ENCODE measurements at places on chromosomes 7 and 10.

DNA sequence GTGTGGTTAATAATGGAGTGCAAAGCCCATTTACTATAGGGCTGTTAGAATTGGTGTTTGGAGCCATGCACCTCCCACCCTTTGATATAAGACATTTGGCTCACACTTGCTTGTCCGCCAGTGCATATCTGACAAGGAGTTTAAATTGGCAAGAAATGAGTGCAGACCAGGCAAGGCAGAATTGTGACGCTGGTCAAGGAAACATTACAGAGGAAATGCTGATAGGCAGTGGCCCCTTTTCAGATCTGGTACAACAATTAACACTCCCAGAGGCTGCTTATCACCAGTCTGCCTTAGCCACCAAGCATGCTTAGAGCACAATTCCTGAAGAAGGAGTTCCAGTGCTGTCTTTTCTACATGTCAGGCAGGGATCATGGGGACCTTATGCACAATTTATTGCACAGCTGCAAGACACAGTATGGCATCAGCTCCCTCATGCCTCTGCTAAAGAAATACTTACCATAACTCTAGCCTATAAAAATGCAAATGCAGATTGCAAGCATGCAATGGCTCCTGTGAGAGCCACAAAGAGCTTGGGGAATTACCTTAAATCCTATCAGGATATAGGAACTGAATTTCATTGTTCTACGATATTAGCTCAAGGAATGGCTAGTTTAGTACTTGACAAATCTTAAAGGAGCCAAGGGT is 35.2 kb downstream of the OR13A1 start:
- peak; percentile 8 for DNase-seq

GRCh38 chr10:12186323-12186722 is 9.4 kb downstream of the NUDT5 start:
- DNase-seq, result no peak

DNA sequence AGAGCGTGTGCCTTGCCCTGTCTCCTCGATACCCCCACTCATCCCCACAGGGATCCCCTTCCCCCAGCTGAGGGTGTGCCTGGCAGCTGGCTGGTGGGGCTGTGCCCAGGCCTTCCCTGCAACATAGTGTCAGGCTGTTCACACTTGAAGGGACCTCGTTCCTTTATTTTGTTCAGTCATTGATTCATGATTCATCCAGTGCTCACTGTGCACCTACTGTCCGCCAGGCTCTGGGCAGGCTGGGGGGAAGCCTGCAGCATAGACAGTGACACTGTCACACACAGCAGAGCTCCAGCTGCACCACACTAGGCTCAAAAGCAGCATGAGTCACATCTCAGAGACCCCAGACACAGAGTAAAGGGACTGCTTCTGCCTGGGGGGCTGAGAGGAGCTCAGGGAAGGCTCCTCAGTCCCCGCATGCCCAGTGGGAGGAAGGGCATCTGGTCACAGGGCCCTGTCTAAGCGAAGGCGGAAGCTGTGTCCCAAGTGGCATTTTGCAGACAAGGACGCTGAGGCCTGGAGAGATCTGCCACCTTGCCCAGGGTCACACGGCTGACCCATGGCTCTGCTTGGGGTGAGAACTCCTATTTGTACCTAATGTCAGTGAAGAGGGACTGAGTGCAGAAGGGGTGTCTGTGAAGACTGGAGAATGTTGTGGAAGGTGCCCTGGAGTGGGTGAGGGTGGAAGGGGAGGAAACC is 27.9 kb downstream of the CDH23 start:
- no peak for DNase-seq

- no peak for DNase-seq
Measured at GRCh38 chr7:151706277-151707104, 170.4 kb downstream of the PRKAG2 start.

DNA sequence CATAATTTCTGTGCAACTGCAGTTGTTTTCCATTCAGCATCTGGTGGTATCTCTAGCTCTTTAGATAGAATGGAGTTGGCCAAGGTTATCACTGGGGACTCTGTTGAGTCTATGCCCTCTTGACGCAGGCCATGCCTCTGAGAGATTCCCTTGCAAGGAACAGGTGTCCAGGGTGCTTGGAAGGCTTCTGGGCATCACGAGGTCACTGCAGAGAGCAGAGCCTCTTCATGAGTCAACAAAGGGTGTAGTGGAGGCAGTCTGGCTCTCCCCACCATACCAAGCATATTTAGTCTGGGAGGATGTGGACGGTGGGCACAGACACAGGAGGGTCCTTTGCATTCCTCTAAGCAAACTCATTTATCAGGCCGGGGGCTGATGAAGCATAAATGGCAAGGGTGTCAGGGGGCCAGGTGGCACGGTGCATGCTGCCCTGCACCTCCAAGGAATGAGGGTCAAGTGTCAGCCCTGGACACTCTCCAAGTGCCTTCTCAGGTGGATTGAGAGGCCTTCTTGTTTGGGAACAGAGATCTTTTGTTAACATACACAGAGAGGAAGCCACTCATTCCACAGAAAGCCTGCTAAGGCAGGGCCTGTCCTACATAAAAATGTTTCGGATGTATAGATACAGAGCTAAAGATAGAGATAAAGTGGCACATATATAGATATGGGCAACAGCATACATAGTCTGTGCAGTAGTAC is 328.6 kb downstream of the INHBA start:
- DNase-seq, result no peak

DNA sequence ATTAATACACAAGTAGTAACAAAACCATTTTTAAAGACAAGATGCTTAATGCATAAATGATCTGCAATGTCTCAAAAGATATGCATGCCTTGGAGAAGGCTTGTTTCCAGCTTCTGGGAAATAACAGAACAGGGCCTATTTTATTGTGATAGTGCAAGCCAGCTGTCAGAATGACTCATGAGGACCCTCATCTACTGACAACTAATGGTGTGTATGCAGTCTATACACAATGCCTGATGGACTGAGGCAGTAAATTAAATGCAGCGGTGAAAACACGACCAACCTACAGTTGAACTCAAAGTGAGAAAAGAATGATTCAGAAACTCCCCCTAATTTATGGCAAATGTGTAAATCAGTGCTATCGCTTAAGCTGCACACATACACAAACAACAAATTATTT is 46.3 kb downstream of the VPS41 start:
- DNase-seq, result no peak

- no peak for DNase-seq
Measured at GRCh38 chr10:62426086-62426485, 51.9 kb downstream of the ZNF365 start.

- peak; percentile 64 for DNase-seq
Measured at GRCh38 chr10:11153245-11153644, 135.6 kb downstream of the CELF2 start.

- DNase-seq, result no peak
Measured at GRCh38 chr7:1942243-1942940, 272.3 kb downstream of the ELFN1 start.

GRCh38 chr7:80131675-80132435 is 2.8 kb upstream of the GNAI1 start:
- no peak for DNase-seq

GRCh38 chr10:97372233-97372875 is 28.8 kb downstream of the RRP12 start:
- DNase-seq, result no peak

DNA sequence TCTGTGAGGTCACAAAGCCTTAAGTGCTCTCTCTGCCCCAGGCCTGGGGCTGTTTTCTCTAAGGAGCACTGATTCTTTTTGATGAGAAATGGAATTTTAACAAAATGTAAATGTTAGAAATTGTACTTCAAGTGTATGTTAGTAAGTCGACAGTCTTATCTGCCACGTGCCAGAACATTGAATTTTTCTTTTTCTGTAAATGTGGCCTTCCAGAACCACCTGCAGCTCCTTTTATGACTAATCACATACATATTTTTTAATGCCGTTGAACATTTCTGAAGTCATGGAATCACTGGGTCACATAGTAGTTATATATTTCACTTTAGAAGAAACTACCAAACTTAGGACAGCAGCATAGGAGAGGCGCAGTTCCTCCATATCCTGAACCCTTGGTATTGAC is 38.0 kb downstream of the UBE3C start:
- DNase-seq, result no peak

DNA sequence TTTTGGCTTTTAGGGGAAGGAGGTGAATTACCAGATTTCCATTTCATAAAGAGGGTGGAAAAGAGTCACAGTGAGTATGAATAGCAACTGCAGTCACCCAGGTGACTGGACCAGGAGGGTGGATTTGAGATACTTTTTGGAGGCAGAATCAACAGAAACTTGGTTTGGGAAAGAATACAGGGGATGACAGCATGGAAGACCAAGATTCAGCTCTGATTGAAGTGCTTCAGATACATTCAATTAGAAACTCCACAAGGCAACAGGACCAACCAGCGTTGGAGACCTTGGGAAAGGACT is 83.0 kb downstream of the SGMS1 start:
- DNase-seq, result no peak

- peak; percentile 7 for DNase-seq
Measured at GRCh38 chr10:29820890-29821461, 186.2 kb upstream of the SVIL start.

GRCh38 chr7:105688617-105689016 is 107.3 kb upstream of the EFCAB10 start:
- no peak for DNase-seq

GRCh38 chr7:43351683-43352082 is 231.2 kb upstream of the STK17A start:
- no peak for DNase-seq

DNA sequence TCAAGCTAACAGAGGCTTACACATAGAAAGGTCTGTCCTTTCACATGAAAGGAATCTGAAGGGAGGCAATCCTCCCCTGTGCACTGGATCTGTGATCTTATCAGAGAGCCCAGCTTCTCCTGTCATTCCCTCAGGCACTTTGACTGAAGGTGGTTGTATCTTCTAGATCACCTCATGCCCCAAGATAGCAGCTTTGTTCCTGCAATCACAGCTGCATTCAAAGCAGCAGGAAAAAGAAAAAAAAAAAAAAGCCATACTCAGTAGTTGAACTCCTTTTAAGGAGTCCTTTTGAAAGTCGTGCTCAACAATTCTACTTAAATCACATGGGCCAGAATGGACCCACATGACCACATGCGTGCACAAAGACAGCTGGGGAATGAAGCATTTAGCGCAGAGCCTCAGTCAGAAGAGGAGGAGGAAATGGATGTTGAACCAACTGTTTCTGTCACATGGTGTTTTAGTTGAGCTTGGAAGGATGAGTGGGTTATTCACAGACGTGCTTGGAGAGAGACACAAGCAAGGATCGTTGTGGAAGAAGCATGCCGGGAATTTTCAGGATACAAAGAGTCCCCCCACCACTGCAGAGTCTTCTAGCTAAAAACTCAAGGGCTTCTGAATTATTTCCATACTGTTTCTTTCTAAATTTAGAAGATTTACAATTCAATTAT is 13.0 kb upstream of the PFKP start:
- DNase-seq, result no peak

- peak; percentile 2 for DNase-seq
Measured at GRCh38 chr7:48035967-48036478, 680 bp downstream of the C7orf57 start.

DNA sequence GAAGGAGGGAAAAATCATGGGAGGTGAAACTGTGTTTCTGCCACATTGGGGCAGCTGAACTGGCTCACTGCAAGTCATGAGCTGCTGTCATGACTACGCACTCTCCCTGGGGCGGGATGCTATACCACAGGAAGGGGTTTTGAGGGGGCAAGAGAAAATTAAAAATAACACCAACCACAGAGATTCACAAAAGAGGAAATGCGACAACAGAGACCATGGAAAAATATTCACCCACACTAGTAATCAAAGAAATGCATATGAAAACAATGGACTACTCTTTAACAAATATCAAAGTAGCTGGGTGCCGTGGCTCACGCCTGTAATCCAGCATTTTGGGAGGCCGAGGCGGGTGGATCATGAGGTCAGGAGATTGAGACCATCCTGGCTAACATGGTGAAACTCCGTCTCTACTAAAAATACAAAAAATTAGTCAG is 65.2 kb upstream of the TM9SF3 start:
- DNase-seq, result no peak

DNA sequence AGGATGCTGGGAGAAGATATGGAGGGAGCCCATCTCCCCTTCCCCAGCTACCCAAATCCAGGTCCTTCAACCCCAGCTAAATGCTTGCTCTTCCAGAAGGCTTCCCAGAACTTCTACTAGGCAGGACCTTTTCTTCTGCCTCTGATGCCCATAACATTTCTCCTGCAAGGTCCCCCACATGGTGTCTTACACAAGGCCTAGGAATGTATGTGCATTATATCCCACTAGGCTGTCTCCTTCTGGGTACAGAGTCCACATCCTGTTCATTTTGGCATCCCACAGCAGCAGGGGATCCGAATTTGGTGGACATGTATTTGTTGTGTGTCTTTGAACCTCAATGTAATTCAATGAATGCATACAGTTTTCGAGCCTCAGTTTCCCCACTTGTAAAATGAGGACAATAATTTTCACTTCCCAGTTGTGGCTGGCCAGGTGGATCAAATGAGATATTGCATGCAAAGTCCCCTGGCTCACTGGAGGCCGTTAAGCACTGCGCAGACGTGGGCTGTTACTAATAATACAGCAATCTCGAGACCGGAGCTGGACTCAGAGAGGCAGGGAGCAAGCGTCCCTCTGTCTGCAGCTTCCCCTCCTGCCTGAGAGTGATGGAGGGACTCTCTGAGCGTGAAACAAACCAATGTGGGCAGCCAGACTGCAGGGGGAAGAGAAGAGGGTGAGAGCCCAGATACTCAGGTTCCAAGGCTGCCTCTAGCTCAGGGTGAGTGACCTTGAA is 18.6 kb upstream of the YWHAG start:
- no peak for DNase-seq

All from brain (organoid and tissue), 16 donors.